Activated CD4-positive, alpha-beta memory T cell treated with anti-CD3 and anti-CD28 coated beads, Interleukin-2, amount 10 ng/mL, durations not matched to agents 7 days and 5 days (primary cell): ENCODE measurements at places on chromosomes 6 and 20. TPM values are rescaled to one million over a fixed set of nuclear protein-coding genes. Genes with fewer than 3 reads are reported as not detected.

GRCh38 chr6:33691456-33692077 is 19.9 kb downstream of the UQCC2 start:
- DNase-seq = no peak

- DNase-seq = no peak
Measured at GRCh38 chr20:1825938-1826445, 69.2 kb upstream of the SIRPA start.

- DNase-seq = no peak
Measured at GRCh38 chr20:36133821-36134220, 20.7 kb upstream of the EPB41L1 start.

DNA sequence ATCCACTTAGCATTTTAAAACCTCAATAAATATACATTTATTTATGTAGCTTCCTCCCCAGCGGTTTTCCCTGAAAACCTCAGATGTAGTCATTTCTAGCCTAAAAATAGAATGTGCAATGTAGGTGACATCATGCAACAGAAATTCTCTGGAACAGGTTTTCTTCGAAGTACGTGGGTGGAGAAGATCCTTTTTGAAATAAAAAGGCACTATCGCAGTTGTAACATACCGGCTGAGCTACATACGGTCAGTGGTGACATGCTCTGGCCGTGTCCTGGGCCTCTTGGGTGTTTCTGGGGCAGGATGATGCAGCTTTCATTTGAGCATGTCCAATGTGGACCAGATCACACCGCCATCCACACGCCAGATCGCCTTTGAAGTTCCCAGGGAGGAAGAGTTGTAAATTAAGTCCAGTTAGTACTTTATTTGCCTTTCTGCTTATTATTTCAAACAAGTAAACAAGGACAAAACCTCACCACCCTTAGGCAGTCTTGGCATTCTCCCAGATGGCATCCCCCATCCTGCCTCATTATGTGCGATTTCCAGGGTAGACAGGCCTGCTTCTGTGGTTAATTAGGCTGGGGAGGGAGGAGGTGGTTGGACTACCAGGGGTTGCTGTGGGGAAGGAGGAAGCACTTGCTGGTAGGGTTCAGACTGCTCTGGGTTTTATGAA is 109.5 kb upstream of the CLDN20 start:
- peak; percentile 54 for DNase-seq

DNA sequence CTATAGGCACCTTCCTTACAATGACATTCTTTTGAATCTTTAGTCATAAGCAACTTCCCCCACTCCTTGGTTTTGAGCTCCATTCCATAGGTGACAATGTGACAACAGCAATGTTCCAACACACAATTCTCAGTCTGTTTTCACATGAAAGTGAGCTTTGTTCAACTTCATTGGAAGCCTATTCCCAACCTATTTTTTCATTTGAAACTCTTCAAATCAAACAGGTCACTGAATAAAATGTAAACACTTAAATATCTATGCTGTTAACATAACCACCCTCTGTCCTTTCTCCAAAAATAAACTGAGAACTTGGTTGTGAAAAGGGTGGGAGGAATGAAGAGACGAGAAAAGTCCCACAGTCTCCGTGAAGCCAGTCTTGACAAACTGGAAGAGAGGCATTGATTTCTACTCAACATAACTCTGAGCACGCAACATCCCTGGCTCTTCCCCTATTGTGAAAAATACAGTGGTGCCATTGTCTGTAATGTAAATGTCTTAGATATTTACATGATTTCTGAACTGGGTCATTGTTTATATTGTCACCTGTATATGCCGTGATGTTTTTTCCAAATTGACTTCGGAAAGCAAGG is 343.1 kb downstream of the TFAP2A start:
- DNase-seq = no peak

DNA sequence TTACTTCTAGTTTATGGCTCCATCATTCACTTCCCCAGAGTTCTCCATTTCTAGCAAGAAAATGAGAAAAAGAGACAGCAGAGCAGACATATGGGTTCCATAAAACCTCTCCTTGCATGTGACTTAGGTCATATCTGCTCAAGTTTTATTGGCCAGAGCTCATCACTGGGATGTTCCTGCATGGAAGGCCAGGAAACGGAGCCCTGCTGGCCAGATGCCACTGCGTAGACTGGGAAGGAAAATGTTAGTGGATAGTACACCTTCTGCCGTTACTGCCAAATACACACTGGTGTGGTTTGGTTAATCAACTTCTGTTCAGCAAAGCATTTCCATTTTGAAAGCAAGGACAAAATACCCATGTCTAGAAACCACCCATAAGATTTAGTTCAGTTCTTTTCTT is 220.6 kb upstream of the TSHZ2 start:
- DNase-seq = no peak

DNA sequence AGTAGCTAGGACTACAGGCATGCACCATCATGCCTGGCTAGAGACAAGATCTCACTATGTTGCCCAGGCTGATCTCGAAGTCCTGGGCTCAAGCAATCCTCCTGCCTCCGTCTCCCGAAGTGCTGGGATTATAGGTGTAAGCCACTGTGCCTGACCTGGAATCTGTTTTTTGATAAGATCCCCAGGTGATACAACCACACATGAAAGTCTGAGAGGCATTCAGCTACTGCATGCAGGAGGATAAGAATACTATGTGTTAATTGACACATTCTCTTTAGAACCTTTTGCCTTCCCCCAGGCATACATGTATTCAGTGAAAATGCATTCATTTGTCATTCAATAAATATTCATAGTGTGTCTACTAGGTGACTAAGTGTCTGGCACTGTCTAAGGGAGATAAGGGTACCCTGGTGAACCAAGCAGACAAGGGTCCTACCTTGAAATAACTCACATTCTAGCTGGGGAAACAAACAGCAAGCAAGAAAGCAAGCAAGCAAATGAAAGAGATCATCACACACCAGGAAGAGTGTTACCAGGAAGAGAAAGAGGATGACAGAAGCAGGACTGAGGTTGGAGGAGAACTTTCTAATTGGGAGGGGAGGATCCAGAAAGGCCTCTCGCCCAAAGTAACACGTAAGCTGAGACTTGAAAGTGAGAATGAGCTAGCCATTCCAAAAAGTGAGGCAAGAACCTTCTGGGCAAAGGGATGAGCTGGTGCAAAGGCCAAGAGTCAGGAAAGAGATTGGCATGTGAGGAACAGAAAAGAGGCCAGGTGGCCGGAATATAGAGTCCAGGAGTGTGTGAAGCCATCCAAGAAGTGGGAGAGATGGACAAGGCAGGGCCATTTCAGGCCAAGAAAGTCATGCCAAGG is 6.5 kb downstream of the GFOD1 start:
- DNase-seq = no peak

GRCh38 chr20:41782730-41783406 is 164.7 kb upstream of the CHD6 start:
- DNase-seq = no peak

Gene TULP1
- total RNA-seq = not detected

Gene CST3
- total RNA-seq = 0.55 TPM
